ENCODE measurements at places on chromosomes 1 and 21. TPM values are rescaled to one million over a fixed set of nuclear protein-coding genes. Genes with fewer than 3 reads are reported as not detected.

ASCL5 gene
- 0.08 TPM for total RNA-seq

C1orf94 gene
- not detected for total RNA-seq

SPATA17 gene
- total RNA-seq = 2.8 TPM

UBL4B gene
- not detected for total RNA-seq

MPL gene
- 0.22 TPM for total RNA-seq

AMY1A gene
- total RNA-seq = not detected

CDC42 gene
- 150 TPM for total RNA-seq

TRNP1 gene
- 278 TPM for total RNA-seq

KCND3 gene
- 0.01 TPM for total RNA-seq

AVPR1B gene
- not detected for total RNA-seq

WDR64 gene
- not detected for total RNA-seq

OR2L13 gene
- total RNA-seq = not detected

MYBPH gene
- total RNA-seq = not detected

NR1I3 gene
- not detected for total RNA-seq

ANXA9 gene
- total RNA-seq = 0.95 TPM

TMEM69 gene
- total RNA-seq = 19.5 TPM

DENND2D gene
- 1.2 TPM for total RNA-seq

PARK7 gene
- total RNA-seq = 327 TPM

TAF13 gene
- 42.4 TPM for total RNA-seq

SERBP1 gene
- 190 TPM for total RNA-seq

CDCA8 gene
- 53.1 TPM for total RNA-seq

HES2 gene
- 5.5 TPM for total RNA-seq

DBT gene
- 4.2 TPM for total RNA-seq

CBS gene
- total RNA-seq = 11.2 TPM

SHCBP1L gene
- total RNA-seq = not detected

PPM1J gene
- total RNA-seq = 1.2 TPM

Measured in A549 treated with Hydrocortisone at 1 μM for 4 hours (cell line).